ENCODE measurements at places on chromosomes 5 and 9. TPM values are rescaled to one million over a fixed set of nuclear protein-coding genes. Genes with fewer than 3 reads are reported as not detected.

GRCh38 chr9:91197232-91198181 is 164.2 kb downstream of the AUH start:
- H3K36me3 ChIP-seq: peaks cover 31% of the 10 kb centered on the region
- DNase-seq: no peak
- peaks cover 77% of the 10 kb centered on the region for H3K4me1 ChIP-seq
- H3K27ac ChIP-seq: no peak overlapping the region
- H3K27me3 ChIP-seq: no peaks in the 10 kb centered on the region

- H3K27ac ChIP-seq: no peak overlapping the region
- peaks cover 19% of the 10 kb centered on the region for H3K4me1 ChIP-seq
- H3K27me3 ChIP-seq: no peaks in the 10 kb centered on the region
- no peak overlapping the region for H3K4me3 ChIP-seq
- no peak for DNase-seq
- peaks cover 2% of the 10 kb centered on the region for H3K36me3 ChIP-seq
These were observed 17.9 kb upstream of the ZCCHC7 start for GRCh38 chr9:37102486-37102885.

- H3K27ac ChIP-seq: no peak overlapping the region
- DNase-seq: no peak
- H3K4me3 ChIP-seq: no peak overlapping the region
These were observed 71.3 kb upstream of the OLFM1 start for GRCh38 chr9:135016037-135016640.

The EQTN gene
- total RNA-seq: not detected

The CREBRF gene
- 9.2 TPM for total RNA-seq

The TRIO gene
- total RNA-seq: 11.4 TPM

GRCh38 chr5:109989994-109990722 is 300.4 kb downstream of the MAN2A1 start:
- no peak overlapping the region for H3K27ac ChIP-seq
- peaks cover 2% of the 10 kb centered on the region for H3K36me3 ChIP-seq
- no peaks in the 10 kb centered on the region for H3K4me1 ChIP-seq
- no peak for DNase-seq

DNA sequence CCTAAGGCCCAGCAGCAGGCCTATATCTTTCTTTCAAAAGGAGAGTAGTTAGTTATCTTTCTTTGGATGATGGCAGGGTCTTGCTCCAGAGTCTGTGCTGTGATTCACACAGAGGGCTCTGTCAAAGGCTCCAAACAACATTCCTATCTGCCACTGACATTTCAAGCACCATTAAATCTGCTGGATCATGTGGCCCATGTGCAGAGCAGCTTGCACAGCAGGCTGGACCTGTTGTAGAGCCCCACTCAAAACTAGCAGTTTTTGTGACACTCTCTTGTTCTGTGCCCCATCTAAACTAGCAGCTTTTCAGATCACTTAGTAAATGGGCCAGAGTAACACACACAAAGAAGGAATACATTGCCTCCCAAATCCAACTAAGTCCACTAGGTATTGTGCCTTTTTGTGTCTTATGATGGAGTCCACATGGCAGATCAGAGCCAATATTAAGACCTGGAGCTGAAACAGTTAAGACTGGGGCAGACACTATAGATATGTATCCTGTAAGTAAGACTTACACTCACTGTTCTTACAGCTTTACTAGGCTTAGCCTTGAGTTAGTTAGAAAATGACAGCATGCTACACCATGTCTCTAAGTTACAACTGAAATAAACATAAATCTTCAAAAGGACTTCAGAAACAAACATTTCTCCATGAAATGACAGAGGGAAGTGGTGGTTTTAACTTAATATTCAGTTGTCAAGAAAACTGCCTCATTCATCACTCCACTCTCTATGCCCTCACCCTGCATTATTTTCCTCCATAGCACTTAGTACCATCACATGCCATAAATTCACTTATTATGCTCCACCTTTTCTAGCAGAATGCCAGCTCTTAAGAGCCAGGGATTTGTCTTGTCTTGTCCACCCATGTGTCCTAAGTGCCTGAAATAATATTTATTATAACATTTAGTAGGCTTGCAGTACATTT is 400.9 kb downstream of the RAB3C start:
- H3K4me3 ChIP-seq: no peak overlapping the region
- H3K27ac ChIP-seq: no peak overlapping the region
- H3K27me3 ChIP-seq: no peaks in the 10 kb centered on the region
- H3K4me1 ChIP-seq: peaks cover 19% of the 10 kb centered on the region

The SH2D3C gene
- total RNA-seq: 30.0 TPM

DNA sequence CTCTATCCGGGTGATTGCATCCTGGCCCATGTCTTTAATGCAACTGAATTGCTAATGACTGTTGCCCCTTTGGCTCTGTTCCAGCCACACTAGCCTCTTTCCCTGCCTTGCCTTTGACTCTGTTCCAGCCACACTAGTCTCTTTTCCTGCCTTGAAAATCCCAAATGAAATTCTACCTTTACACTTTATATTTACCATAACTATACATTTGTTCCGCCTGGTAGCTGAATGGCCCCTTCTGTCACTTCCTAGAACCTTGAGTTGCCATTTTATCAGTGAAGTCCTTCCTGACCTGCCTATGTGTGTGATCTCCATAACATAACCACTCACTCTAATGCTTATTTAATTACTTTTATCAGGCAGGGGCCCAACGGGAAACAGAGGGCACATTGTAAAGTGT is 1120.4 kb upstream of the WWC1 start:
- H3K27me3 ChIP-seq: no peaks in the 10 kb centered on the region
- no peak overlapping the region for H3K4me3 ChIP-seq
- no peaks in the 10 kb centered on the region for H3K36me3 ChIP-seq
- no peak for DNase-seq

The CDKN2A gene
- 5.4 TPM for total RNA-seq

GRCh38 chr9:131011274-131012022 is 2.5 kb downstream of the LAMC3 start:
- no peak overlapping the region for H3K27ac ChIP-seq
- H3K27me3 ChIP-seq: peaks cover 19% of the 10 kb centered on the region
- DNase-seq: no peak
- H3K4me3 ChIP-seq: no peak overlapping the region
- no peaks in the 10 kb centered on the region for H3K4me1 ChIP-seq
- no peaks in the 10 kb centered on the region for H3K36me3 ChIP-seq

The SCGB3A2 gene
- total RNA-seq: not detected
